Stimulated activated CD8-positive, alpha-beta memory T cell treated with anti-CD3 and anti-CD28 coated beads, Interleukin-4, amount 100 ng/mL, for 1 hour (primary cell): ENCODE measurements at places on chromosomes 7 and 10.

DNA sequence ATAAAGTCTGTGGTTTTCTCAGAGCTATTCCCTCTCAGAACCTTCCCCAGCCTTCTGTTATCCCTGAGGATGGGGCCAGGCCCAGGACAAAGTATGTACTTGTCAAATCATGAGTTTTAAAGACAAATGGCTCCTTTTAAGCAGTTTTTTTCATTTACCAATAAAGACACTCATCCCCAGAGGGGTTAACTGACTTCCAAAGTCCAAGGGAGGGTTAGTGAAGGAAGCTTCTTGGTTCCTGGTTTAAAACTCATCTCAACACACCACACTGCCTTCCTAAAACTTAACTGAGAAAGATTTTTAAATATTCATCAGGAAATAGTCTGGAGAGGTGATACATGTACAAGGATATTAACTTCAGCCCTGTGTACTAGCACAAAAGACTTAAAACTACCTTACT, 15.9 kb downstream of the NMT2 start:
- DNase-seq = no peak

- DNase-seq = no peak
Measured at GRCh38 chr7:105298439-105298894, 90.3 kb downstream of the SRPK2 start.

DNA sequence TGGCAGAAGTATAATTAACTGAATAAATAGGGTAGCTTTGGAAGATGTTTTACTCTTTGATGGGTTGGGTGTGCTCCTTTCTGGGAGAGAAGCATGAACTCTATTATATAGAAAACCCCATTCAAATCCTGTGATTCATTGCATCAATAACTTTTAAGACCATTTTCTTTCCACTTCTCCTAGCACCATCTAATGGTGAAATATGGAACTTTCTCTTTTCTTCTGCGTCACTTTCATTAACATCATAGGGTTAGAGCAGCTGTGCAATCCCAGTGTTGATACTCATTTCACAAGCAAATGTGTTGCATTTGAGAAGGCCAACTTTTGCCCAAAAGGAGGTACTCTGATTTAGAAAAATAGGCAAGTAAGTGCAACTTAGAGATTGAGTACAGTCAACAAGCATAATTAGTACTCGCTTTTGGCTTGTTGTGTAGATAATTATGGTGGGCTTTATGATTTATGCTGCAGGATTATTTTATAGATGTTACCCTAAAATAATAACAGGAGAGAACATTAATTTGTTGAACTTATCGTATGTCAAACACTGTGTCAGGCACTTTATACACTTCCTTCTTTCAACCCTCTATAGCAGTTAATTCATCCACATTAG, 92.9 kb downstream of the CPED1 start:
- DNase-seq = no peak

DNA sequence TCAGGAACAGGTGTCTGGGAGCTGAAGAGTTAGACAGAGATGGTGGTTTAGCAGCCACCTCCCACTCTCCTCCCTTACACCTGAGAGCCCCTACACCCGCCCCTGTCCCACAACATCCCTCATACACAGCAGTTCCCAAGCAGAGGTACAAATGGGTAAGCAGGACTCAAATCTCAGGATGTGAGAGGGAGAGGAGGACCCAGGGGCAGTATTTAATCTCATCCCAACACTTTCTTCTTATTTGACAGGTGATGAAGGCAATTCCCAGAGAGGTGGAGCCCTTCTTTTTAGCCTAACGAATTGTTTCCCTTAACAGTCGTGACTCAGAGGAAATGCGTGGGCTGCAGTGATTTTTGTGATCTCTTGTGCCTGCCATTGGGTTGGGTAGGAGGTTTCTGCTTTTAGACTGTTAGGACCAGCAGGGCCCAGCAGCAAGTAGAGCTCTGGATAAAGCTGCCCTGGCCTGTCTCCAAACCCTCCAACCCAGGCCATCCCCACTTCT, 191.3 kb downstream of the HECW1 start:
- DNase-seq = no peak

DNA sequence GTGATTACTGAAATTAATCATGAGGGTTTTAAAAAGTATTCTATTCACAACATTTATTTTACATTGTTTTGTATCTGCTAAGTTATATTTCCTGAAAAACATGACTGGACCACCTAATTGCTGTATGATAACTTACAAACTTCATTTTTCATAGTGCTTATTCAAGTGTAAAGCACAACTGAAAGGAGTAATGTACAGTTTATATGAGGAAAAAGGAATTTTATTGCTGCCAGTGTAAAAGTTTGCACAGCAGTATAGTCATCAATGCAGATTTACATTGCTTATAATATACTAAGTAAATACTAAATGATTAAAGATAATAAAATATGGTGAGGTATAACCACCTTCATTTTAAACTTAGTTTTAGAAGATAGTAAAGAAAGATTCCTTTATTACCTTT, 4.0 kb downstream of the PTEN start:
- DNase-seq = no peak
